ENCODE measurements at places on chromosomes 6 and 20.
A peak's percentile ranks its signal among the peaks of the same experiment; 100 is the strongest.

DNA sequence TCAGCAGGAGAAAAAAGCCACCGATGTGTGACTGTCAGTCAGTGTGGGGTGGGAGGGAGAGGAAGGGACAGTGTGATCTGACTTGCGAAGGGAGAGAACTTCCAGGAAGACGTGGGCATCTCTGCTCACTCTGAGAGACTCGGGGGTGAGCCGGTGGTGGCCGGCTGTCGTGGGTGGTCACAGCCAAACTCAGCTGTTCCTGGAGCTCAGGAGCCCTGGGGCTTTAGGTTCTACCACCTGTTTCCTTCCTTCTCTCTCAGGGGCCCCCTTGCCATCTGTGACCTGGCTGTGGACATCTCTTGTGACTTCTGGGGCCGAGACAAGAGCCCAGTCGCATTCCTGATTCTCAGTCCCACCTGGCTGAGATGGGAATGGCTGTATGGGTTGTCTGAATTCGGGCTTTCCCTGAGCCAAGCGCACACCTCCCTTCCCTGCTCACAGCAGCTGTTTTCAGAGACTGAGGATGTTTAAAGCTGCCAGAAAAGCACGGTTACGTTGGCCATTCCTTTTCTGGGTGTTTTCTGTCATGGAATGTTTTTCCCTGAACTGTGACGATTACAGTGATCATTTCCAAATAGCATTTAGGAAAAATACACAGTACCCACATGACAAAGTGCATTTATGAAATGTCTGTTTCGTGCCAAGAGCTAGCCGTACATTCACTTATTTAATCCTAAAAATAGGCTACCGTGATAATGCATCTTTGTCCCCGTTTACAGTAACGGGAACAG, 36.5 kb downstream of the SYNJ2 start:
- no peak for DNase-seq

- DNase-seq, result no peak
These were observed 117.5 kb upstream of the QKI start for GRCh38 chr6:163296835-163297519.

GRCh38 chr20:43262341-43262740, 72.6 kb upstream of the PTPRT start:
- DNase-seq, result no peak

DNA sequence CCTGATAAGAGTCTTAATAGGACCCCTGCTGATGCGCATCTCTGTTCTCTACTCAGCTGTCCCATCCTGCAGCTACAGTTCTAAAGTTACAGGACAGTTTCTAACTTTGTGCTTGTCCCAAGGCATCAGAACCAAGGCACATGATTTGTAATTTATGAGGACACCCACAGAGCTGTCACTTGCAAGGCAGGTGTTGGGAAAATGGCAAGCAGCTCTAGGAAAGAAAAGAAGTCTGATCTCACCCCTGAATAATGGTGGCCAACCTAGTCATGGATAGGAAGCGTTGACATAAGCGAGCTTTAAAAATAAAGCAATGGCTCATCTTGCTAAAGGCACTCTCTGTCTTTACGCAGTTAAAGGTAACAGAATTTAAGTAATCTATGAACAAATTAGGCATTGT, 127.6 kb upstream of the VGLL2 start:
- DNase-seq, result no peak

- no peak for DNase-seq
These were observed 90.4 kb downstream of the MOXD1 start for GRCh38 chr6:132310921-132311320.

GRCh38 chr6:152552616-152553209, 84.4 kb downstream of the SYNE1 start:
- peak; percentile 55 for DNase-seq

- DNase-seq, result no peak
These were observed 63.9 kb upstream of the PDE10A start for GRCh38 chr6:165726965-165727381.

- DNase-seq, result no peak
These were observed 137.6 kb upstream of the RIN2 start for GRCh38 chr20:19620446-19620845.

- no peak for DNase-seq
These were observed 26.8 kb downstream of the SERPINB6 start for GRCh38 chr6:2944405-2945152.

DNA sequence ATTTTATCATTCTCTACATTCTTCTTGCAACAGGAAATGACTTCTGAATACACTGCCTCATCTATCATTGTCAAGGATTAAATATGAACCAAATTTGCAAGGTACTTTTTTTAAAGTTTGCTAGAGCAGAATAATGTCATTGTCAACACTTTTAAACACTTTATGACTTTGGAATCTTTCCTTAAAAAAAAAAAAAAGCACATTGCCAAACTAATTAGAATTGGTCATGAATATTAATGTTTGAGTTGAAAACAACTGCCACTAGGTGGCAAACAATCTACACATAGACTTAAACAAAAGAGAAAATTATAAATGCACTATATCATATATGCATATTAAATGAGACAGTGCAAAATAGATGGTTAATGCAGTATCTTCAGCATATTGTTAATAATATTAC, 32.5 kb upstream of the TMEM244 start:
- DNase-seq, result no peak

GRCh38 chr20:1164871-1165270, 19.9 kb downstream of the TMEM74B start:
- no peak for DNase-seq

DNA sequence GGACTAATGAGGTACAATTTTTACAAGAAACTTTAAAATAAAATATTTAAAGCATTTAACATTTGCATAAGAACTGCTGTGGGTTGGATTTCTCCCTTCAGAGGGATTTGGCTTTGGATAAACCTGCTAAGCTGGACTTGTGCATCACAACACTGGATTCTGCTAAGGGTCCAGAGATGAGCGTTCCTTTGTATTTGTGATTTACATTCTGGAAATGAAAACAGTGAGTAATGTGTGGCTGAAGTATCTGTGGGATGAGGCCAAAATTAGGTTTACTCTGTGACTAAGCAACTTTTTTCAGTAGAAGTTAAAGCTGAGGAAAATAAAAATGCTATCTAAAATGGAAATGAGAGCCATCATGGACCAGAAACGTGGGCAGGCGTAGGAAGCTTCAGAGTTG, 494.3 kb downstream of the EPM2A start:
- DNase-seq, result no peak

DNA sequence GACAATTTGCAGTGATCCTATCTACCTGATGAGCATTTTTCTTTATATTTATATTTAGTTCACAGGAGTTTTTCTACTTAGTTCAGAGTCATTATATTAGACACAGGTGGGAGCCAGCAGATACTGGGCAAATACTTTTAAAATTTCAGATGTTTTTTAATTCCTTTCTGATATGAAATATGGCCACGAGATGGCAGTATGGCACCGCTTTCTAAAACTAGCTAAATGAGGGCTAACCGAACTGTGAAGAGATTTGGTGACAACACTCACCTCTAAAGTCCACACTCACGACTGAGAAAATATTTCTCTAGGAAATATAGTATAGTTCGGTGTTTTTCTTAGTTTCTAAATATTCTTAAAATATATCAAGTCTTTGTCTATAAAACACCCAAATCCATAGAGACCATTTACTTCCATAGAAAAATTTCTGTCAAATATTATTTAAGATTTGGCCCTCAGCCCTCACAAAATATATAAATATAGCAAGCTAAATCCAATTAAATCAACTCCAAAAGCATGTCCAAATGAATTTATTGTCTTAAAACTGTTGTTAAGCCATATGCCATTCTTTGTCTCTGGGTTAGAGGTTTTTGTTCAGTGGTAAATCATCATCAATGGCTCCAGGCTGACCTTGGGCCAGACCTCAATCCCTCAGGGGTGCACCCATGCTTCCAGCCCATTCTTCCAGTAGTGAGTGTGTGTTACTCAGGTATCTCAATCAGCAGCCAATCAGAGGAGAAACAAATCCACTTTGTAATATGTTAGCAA, 63.6 kb downstream of the HUS1B start:
- DNase-seq, result peak; percentile 60
